ENCODE measurements at places on chromosomes 3 and 15. TPM values are rescaled to one million over a fixed set of nuclear protein-coding genes. Genes with fewer than 3 reads are reported as not detected.
A peak's percentile ranks its signal among the peaks of the same experiment; 100 is the strongest.

The ARL14 gene
- not detected for total RNA-seq

The NUSAP1 gene
- 70.1 TPM for total RNA-seq

The B3GNT5 gene
- total RNA-seq, result 23.4 TPM

The ISL2 gene
- 0.28 TPM for total RNA-seq

The RARB gene
- 42.4 TPM for total RNA-seq

The TIMP4 gene
- total RNA-seq, result 8.7 TPM

DNA sequence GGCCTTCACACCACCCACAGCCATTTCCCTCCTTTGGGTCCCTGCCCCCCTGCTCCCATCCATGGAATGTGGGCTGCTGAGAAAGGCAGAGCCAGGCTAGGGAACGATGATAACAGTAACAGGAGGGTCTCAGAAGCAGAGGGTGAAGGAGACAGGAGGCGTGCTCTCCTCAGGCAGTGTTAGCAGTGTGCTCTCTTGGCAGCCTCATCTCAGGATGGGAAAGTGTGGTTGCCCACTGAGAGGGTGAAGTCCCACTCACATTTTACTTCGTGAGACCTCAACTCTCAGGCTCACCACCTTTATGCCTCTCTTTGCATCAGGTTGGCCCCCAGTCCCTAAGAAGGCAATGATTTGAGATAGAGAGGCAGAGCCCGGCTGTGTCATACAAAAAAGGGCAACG is 24.5 kb downstream of the TIGIT start:
- H3K27ac ChIP-seq, result no peak overlapping the region
- no peaks in the 10 kb centered on the region for H3K27me3 ChIP-seq
- H3K4me1 ChIP-seq, result no peaks in the 10 kb centered on the region
- no peak for DNase-seq

DNA sequence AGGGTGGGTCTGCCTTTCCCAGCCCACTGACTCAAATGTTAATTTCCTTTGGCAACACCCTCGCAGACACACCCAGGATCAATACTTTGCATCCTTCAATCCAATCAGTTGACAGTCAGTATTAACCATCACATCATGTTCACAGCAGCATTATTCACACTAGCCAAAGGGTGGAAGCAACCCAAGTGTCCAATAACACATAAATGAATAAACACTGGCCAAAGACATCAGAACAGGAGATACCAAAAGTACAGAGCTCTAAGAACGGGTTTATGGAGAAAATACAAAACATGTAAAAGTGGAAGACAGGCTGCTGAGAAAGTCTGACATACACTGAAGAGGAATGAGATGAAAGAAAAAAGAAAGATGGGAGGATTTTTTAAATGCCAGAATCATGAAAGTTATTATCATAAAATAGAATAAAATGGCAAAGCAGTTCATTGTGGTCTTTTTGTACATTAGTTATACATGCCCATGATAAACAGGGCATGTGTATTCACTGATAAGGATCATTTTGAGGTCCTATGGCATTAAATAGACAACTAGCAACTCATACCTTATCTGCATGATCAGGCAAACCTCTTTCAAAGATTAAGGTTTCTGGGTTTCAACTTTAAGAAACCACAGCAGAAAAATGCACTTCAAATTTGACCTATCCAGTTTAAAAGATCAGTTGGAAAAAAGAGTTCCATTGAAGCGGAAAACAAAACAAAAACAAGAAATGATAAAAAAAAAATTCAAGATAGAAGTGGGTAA is 22.9 kb downstream of the DNAAF4 start:
- H3K27ac ChIP-seq, result no peak overlapping the region
- no peak for DNase-seq
- no peaks in the 10 kb centered on the region for H3K27me3 ChIP-seq
- no peak overlapping the region for H3K4me3 ChIP-seq

- H3K4me3 ChIP-seq, result no peak overlapping the region
- H3K27ac ChIP-seq, result no peak overlapping the region
- H3K4me1 ChIP-seq, result peaks cover 24% of the 10 kb centered on the region
- peaks cover 21% of the 10 kb centered on the region for H3K36me3 ChIP-seq
- no peak for DNase-seq
Observed at GRCh38 chr15:68646696-68647095, 67.9 kb downstream of the CORO2B start.

DNA sequence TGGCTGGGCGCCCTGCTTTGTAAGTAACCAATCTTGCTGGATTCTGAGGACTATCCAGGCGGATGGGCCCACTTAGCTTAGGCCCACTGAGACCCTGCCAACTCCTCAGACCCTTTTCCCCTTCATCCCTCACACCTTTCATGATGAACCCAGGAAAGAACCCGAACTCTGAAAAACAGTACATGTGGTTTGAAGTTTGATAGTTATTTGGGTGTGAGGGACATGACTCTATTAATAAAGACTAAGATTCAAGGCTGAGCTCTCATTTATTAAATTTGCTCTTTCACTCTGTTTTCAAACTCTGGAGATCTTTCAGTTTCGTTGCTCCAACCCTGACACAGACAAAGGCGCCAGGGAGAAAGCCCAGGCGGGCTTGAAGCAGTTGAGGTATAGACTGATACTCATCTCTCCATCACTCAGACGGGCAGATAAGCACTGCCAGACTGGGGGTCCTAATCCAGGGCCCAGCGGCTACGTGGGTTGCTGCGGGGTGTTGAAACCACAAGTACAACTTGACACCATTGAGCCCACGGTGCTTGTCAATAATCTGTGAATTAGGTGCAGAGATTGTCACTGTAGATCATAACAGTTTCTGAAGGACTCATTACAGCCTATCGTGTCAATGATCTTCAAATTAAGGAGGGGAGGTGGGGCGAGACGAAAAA is 7.2 kb upstream of the SOX2 start:
- peaks cover 7% of the 10 kb centered on the region for H3K36me3 ChIP-seq
- no peak for DNase-seq
- H3K4me3 ChIP-seq, result peak overlapping the region; percentile 42
- peak overlapping the region; percentile 96 for H3K27ac ChIP-seq
- peaks cover 19% of the 10 kb centered on the region for H3K4me1 ChIP-seq

- no peak overlapping the region for H3K27ac ChIP-seq
- H3K4me3 ChIP-seq, result no peak overlapping the region
- H3K27me3 ChIP-seq, result no peaks in the 10 kb centered on the region
- H3K36me3 ChIP-seq, result no peaks in the 10 kb centered on the region
- DNase-seq, result no peak
- H3K4me1 ChIP-seq, result peaks cover 23% of the 10 kb centered on the region
Observed at GRCh38 chr3:186220365-186220764, 111.5 kb upstream of the ETV5 start.

DNA sequence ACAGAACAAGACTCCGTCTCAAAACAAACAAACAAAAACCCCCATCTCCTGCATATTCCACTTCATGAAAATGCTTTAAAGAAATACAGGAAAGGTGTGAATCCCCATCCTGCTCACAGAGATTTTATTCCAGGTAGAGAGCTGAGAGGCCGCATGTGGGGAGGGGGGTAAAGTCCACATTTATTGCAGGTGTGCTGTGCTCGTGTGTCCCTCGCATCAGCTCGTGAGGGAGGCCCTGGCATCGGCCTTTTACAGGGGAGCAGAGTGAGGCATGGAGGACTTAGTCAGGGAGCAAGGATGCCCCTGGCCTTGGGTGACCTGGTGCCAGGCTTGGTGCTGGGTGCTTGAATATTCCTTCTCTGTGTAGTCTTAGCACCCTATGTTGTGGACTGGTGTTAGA is 413.5 kb upstream of the C2CD4B start:
- DNase-seq, result no peak
- no peak overlapping the region for H3K27ac ChIP-seq
- H3K27me3 ChIP-seq, result no peaks in the 10 kb centered on the region

GRCh38 chr3:175255698-175256097 is 396.6 kb downstream of the NAALADL2 start:
- no peaks in the 10 kb centered on the region for H3K27me3 ChIP-seq
- no peaks in the 10 kb centered on the region for H3K36me3 ChIP-seq
- no peak for DNase-seq
- no peak overlapping the region for H3K4me3 ChIP-seq
- H3K4me1 ChIP-seq, result no peaks in the 10 kb centered on the region

GRCh38 chr3:184802150-184802549 is 9.8 kb upstream of the VPS8 start:
- no peaks in the 10 kb centered on the region for H3K36me3 ChIP-seq
- H3K4me1 ChIP-seq, result peaks cover 4% of the 10 kb centered on the region
- no peak for DNase-seq
- H3K27me3 ChIP-seq, result no peaks in the 10 kb centered on the region
- H3K4me3 ChIP-seq, result no peak overlapping the region

DNA sequence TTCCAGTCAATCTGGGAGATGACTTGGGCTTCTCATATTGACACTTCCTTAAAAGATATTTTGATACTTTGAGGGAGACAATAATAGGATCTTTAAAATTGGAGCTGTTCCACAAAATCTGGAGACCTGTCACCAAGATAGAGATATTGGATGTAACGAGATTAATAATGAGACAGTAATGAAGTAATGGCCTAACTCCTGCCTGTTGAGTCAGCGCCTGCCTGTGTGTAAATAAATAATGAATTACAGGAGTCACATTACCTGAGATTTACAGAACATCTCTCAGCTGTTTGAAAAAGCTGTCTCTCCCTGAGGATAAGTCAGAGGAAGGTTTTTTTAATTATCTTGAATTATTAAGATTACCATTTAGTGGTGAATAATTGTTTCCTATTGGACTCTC is 43.8 kb upstream of the MITF start:
- no peak overlapping the region for H3K27ac ChIP-seq
- no peaks in the 10 kb centered on the region for H3K4me1 ChIP-seq
- DNase-seq, result no peak
- no peaks in the 10 kb centered on the region for H3K36me3 ChIP-seq
- H3K27me3 ChIP-seq, result no peaks in the 10 kb centered on the region
- no peak overlapping the region for H3K4me3 ChIP-seq

GRCh38 chr3:173109143-173109542 is 31.9 kb downstream of the SPATA16 start:
- H3K27me3 ChIP-seq, result no peaks in the 10 kb centered on the region
- no peaks in the 10 kb centered on the region for H3K36me3 ChIP-seq
- H3K4me1 ChIP-seq, result no peaks in the 10 kb centered on the region
- no peak overlapping the region for H3K27ac ChIP-seq
- no peak overlapping the region for H3K4me3 ChIP-seq

DNA sequence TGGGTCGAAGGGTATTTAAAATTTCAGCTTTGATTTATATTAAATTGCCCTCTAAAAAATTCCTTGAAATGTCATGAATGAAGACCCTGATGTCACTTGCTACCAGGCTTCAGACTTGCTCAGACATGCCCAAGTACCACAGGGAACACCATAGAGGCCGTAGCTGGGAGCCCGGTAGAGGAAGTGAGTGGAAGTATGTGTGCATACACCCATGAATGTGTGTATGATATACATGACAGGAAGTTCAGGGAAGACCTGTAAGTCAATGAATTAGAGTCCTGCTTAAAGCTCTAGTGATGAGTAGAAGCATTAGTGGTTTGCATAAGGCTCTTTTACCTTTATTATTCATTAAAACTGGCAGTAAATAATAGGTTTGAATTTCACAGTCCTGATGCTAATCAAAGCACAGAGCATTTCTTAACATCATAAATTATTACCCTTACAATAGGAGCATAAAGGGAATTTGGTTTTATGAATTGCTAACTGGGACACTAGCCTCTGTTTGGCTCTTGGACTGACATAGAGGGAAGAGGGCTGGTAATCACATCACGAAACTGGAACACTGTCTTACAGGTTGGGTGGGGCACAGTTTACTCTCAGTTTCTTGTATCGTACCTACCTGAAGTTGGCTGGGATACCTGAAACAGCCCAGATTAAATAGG is 144.4 kb downstream of the CHST2 start:
- no peaks in the 10 kb centered on the region for H3K4me1 ChIP-seq
- H3K36me3 ChIP-seq, result peaks cover 3% of the 10 kb centered on the region
- H3K27me3 ChIP-seq, result no peaks in the 10 kb centered on the region
- DNase-seq, result no peak
- no peak overlapping the region for H3K27ac ChIP-seq

GRCh38 chr3:191390580-191390979 is 60.3 kb upstream of the UTS2B start:
- no peaks in the 10 kb centered on the region for H3K27me3 ChIP-seq
- H3K4me1 ChIP-seq, result no peaks in the 10 kb centered on the region
- no peak for DNase-seq
- no peak overlapping the region for H3K27ac ChIP-seq
- peaks cover 10% of the 10 kb centered on the region for H3K36me3 ChIP-seq
- H3K4me3 ChIP-seq, result no peak overlapping the region

DNA sequence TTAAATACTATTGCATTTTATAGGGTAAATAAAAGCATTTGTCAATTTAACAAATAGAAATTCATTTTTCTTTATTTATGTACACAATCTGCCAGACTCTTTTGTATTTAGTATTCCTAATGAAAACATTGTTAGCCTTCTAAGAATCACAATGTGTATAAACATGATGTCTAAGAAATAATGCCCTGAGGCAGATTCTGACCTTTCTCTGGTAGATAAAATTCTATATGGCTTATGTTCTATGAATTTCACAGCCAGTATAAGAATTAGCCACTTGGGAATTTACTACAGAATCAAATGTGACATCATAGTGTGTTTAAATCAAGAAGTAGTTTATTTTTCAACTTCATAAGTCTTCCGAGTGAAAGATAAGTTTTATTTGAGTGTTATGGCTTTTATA is 457.4 kb downstream of the ZIC1 start:
- H3K27me3 ChIP-seq, result no peaks in the 10 kb centered on the region
- DNase-seq, result no peak
- no peak overlapping the region for H3K27ac ChIP-seq
- H3K4me3 ChIP-seq, result no peak overlapping the region
- H3K4me1 ChIP-seq, result no peaks in the 10 kb centered on the region

DNA sequence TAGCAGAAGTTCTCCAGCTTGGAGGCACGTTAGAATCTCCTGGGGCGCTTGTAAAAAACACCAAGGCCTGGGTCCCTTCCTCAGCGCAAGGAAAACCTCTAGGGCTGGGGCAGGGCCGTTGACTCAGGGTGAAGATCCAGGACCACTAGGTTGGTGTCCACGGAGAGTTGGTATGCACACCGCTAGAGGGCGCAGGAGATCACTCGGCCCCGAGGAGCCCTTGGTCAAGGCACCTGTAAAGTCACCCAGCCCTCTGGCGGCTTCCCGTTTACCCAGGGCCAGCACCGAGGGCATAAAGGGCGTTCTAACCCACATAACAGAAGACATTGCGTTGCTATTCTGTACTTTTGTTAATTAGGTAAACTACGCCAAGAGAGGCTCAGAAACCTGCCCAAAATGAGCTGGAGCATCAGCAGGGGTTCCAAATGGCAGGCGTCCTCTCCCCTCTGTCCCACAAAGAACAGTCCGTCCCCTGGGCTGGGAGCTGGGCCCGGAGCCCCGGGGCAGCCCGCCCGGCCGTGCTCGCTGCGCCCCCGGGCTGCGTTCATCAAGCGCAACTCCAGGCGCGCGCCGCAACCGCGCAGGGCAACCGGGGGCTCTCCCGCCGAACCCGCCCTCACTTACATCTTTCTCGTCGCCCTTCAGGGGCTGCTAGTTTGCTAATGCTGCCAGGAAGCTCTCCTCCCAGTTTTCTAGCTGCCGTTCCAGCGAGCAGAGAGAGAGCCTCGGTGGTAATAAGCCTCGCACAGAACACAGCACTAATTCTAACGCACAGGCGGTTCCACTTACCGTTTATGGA is 332.1 kb downstream of the ARRDC4 start:
- H3K36me3 ChIP-seq, result no peaks in the 10 kb centered on the region
- H3K27me3 ChIP-seq, result peaks cover 8% of the 10 kb centered on the region
- peak; percentile 47 for DNase-seq
- H3K27ac ChIP-seq, result no peak overlapping the region

Data from spinal cord (tissue), 10 donors.